ENCODE measurements at places on chromosomes 11 and 22.

- no peak for DNase-seq
Observed at GRCh38 chr11:125553357-125553756, 15.9 kb upstream of the EI24 start.

DNA sequence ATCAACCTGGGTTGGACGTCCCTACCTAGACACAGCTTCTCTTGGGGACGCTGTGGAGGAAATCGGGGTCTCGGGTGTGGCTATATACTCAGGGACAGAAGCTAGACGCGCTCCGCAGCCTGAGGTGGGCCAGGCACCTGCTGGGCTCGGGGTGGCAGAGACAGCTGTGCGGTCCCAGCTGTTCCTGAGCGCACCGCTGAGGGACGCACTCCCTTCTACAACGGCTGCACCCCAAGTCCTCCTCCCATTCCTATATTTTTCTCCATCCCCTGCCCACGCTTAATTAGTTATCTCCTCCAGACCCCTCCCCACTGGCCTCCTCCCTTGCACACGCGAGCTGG, 188 bp upstream of the MTNR1B start:
- no peak for DNase-seq

- DNase-seq, result no peak
Observed at GRCh38 chr22:28958611-28959010, 75.2 kb downstream of the ZNRF3 start.

DNA sequence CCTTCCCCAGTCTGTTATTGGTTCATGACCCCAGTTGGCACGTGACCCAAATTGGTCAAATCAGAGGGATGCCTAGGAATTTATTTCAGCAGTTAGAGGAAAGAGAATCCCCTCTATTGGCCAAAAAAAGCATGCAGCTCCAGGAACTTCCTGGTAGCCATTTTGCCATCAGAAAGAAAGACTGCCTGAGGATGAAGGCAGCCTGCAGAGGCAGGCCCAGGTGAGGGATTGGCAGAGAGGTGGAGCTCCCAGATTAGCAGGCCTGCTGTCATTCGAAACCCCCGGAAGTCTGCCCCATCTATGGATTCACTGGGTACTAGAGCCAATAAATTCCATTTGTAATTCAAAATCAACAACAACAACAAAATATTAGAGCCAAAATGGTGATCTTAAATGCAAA, 207.6 kb downstream of the CWF19L2 start:
- DNase-seq, result no peak

DNA sequence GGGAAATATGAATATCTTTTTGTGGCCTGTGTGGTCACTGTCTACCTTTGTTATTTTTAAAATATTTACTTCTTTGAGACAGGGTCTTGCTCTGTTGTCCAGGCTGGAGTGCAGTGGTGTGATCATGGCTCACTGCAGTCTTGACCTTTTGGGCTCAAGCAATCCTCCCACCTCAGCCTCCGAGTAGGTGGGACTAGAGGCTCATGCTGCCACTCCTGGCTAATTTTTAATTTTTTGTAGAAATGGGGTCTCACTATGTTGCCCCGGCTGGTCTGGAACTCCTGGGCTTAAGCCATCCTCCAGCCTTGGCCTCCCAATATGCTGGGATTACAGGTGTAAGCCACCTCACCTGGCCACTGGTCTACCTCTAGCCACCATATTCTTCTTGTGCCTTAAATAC, 3.5 kb upstream of the EIF3D start:
- no peak for DNase-seq

- DNase-seq, result no peak
Observed at GRCh38 chr11:118527109-118527508, at the start of gene TTC36. Gene TTC36 (plus strand): TSS chr11:118527474. CDS start chr11:118527495, 21 bp downstream.

GRCh38 chr22:30873086-30873650, 95.4 kb downstream of the MORC2 start:
- no peak for DNase-seq

DNA sequence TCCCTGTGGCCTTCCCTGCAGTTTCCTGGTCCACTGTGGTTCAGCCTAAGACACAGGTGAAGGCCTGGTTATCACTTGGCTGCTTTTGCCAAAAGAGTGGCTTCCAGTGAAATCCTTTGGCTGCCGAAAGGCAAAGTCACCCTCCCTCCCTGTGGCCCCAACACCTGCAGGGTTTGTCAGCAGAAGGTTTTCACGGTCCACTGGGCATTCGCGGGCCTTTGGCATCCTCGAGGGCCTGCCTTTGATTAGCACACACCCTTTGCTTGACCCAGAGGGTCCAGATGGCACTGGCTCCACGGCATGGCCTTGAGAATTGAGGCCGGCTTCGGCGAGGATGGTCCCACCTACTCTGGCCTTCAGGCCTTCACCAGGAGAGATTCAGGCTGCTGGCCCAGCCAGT, 35.3 kb downstream of the RTN4R start:
- no peak for DNase-seq

- no peak for DNase-seq
Observed at GRCh38 chr11:14585438-14585837, 58.2 kb upstream of the PDE3B start.

- no peak for DNase-seq
Observed at GRCh38 chr11:114282488-114282887, 13.7 kb upstream of the NNMT start.

- DNase-seq, result no peak
Observed at GRCh38 chr11:833114-833791, 501 bp downstream of the CD151 start.

Measured in GM04503 (cell line).